NCI-H226 (cell line): ENCODE measurements at places on chromosomes 4 and X.

- DNase-seq = no peak
Observed at GRCh38 chr4:150012851-150013360, 65.3 kb upstream of the DCLK2 start.

GRCh38 chrX:1717373-1717772, 102.5 kb downstream of the ASMT start:
- no peak for DNase-seq

- DNase-seq = no peak
Observed at GRCh38 chrX:155993421-155993820, 4.1 kb upstream of the IL9R start.

GRCh38 chr4:54784161-54784671, 126.5 kb downstream of the KIT start:
- no peak for DNase-seq

GRCh38 chr4:150828159-150828558, 186.9 kb downstream of the LRBA start:
- no peak for DNase-seq

DNA sequence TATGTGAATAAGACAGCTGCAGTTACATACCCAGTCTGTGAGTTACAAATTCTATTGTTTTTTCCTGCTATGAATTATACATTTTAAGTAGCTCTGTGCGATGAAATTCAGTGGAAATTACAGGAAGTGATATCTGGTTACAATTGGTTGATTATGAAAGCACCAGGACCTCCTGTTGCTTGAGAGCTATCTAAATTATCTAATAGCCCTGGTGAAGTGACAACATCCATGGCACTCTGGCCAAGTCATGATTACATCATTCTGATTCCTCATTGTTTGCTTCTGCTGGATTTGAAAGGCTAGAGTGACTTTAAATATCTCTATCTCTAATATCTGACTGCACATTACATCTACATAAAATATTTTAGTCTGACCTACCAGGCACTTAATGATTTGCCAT, 515.0 kb downstream of the CFAP47 start:
- DNase-seq = no peak

- DNase-seq = no peak
Observed at GRCh38 chr4:3196670-3197359, 52.1 kb upstream of the MSANTD1 start.

- peak; percentile 89 for DNase-seq
Observed at GRCh38 chr4:40621592-40622512, 7.8 kb downstream of the RBM47 start.

GRCh38 chrX:40625294-40625693, 2.1 kb downstream of the MPC1L start:
- DNase-seq = no peak

DNA sequence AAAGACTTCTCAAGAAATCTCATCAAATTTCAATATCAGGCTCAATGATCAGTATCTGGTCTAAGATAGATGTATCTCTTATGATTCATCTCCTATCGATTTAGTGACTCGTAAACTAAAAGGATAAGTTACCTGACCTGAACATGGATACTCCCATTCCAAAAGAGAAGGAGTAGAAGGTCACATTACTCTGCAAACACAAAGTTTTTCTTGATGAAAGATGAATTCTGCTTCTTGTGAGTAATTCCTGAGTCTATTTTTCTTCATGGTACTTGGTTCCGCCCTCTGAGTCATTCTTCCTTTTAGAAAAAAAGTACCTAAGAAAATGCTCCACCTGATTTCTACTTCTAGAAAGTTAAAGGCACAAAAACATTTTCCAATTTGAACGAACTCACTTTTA, 223.1 kb upstream of the SLIT2 start:
- DNase-seq = peak; percentile 32

GRCh38 chr4:43014256-43014655, 121.7 kb downstream of the GRXCR1 start:
- no peak for DNase-seq

DNA sequence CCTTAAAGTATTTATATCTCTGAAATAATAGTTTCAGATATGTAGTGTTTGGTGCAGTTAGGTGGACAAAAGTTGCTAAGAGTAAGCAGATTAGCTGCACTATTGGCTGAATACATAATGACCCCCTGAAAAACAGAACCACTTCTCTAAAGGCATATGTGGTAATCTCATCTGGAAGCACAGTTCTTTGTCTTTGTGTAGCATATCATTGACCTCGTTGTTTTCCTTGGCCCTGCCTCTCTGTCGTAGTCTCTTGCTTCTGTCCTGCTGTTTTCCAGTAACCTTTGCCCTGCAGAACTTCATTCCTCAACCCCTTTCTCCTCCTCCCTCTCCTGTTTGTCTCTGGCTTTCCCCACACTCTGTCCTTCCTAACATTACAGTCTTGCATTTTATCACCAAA, 41.4 kb downstream of the JADE3 start:
- DNase-seq = no peak

GRCh38 chr4:152691761-152692160, 12.0 kb upstream of the TMEM154 start:
- DNase-seq = no peak

- DNase-seq = no peak
Observed at GRCh38 chrX:19772096-19772821, 115.1 kb downstream of the SH3KBP1 start.

GRCh38 chr4:135921081-135921480, 1611.2 kb downstream of the PCDH18 start:
- no peak for DNase-seq

DNA sequence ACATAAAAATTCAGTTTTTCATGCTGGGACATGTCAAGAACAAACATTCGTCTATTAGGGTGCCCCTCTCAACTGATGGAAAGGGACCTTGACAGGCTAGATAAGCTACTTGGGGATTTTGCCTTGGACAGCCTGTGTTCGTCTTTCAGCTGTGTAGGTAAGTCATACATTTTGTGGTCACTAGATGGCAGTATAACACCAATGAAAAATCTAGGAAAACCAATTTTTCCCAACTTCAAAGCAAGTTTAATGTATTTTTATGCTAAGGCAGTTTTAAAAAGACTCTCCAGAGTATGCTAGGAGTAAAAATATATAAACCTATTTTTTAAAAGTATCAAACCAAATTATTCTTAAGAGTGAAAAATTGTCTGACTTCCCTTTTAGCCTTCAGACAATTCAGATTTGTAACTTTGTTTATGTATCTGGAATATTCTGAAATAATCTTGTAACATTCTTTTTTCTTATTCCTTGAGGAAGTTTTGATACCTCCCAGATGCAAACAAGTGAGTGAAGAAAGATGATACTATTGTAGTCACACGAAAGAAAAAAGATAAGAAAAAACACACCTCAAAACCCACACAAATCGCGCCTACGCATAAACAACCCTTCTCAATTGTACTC, 158.3 kb downstream of the CPE start:
- peak; percentile 9 for DNase-seq

- peak; percentile 33 for DNase-seq
Observed at GRCh38 chr4:4386736-4387392, at the start of gene NSG1. Gene NSG1, plus strand, starts transcription at chr4:4387102. Its CDS starts 528 bp downstream, at chr4:4387630.

DNA sequence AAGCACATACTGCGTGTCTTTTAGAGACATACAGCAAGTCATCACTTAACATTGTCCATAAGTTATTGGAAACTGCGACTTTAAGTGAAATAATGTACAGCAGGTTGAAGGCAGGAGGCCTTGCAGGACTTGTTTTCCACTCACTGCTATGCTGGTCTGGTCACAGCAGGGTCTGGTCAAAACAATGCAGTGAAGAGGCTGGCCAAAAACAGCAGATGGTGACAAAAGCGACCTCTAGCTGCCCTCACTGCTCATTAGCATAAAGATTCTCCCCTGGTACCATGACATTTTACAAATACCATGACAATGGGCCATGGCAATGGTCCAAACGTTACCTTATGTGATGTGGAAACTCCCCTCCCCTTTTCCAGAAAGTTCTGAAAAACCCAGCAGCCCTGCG, 1283.6 kb downstream of the FSTL5 start:
- no peak for DNase-seq

- DNase-seq = no peak
Observed at GRCh38 chr4:121127100-121127499, 37.0 kb downstream of the TNIP3 start.

DNA sequence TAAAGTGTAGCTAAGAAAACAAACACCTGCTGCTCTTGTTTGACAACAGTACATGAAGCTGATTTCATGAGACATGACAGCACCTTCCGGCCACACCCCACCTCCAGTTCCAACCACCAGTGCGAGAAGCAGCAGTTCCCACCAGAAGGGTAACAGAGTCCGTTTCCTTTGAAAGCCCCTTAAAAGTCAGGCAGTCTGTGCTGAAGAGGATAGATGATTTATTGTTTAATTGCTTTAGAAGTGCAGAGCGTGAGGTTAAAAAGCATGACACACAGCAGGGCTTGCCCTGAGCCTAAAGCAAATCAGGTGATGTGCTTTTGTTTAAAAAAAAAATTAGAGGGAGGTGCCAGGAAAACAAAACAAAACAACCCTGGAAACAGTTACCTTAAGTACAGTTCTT, 82.6 kb downstream of the HADH start:
- DNase-seq = no peak

DNA sequence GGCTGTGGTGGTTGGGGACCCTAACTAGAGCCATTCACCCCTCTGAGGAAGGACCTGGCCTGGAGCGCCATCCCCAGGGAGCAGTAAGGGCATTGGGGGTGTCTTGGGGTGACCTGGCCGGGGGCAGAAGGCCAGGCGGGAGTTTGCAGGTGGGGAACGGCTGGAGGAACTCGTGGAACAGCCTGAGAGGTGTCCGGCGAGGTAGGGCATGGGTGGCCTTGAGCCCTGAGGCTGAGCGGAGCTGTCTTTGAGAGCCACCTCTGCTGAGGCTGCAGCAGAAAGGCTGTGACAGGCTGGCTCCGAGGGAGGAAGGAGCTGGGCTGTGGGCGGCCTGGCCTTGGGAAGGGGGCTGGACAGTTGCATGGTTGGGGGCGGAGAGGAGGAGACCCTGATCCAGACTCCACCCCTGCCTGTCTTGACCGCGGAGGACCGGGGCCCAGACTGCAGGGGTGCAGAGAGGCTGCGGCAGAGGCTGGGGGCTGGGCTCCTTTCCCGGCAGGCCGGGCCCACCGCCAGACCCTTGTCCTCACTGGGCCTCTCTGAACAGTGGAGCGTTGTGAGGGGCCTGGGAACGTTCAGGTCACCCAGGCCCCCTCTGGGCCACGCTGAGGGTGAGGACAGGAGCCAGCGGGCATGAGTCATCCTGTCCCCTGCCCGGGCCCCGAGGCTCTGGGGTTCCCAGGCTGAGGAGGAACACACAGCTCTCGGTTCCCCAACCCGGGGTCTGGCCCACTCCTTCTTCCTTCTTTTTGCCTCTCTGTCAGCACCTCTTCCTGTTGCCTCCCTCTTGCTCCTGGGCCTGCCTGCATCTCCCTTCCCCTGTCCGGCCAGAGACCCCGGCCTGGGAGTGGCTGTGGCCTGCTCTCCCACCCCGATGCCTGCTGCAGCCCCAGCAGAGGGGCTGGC, 8.1 kb downstream of the SH3BP2 start:
- DNase-seq = no peak

- no peak for DNase-seq
Observed at GRCh38 chr4:139828966-139829664, 163.5 kb downstream of the MGST2 start.

DNA sequence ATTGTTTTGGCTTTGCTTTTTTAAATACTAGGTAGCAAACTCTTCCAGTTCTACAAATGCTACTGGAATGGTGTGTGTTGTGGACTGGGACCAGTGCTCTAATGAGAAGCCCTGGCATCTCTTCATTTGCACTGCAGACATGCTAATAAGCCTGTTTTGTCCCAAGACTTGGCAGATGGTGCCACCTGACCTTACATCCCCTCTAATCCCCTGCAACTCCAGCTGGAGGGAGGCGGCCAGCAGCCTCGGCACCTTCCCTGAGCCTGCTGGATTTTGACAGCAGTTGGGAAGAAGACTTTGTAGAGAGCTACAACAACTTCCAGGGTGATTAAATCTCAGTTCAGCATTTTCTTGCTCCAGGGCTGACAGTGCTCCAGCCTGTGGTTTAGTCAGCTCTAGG, 200.0 kb downstream of the DCLK2 start:
- no peak for DNase-seq

DNA sequence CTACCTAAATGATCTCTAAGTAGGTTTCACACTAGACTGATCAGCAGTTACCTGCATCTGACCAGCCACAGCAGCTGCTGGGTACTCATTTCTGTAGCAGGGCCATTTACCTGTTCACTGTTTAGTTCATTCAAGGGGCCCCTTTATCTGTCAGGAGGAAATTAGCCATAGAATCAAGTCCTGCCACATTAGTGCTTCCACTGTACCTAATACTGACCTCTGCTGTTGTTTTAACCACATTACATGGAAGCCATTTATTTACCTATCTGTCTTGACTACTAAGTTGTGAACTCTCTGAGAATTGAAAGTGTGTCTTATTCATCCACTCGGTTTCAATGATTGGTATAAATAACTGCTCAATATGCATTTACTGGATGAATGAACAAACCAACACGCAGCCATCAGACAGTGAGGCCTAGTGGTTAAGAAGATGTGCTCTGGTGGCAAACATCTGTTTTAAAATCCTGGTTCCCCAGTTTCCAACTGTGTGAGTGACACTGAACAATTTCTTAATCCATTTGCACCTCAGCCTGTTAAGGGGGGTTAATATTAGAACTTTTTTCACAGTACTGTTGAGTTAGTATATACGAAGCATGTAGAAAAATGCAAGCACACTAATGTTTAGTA, 30.0 kb upstream of the ANXA5 start:
- DNase-seq = peak; percentile 50

GRCh38 chr4:186724058-186724863, 605 bp upstream of the FAT1 start:
- no peak for DNase-seq

DNA sequence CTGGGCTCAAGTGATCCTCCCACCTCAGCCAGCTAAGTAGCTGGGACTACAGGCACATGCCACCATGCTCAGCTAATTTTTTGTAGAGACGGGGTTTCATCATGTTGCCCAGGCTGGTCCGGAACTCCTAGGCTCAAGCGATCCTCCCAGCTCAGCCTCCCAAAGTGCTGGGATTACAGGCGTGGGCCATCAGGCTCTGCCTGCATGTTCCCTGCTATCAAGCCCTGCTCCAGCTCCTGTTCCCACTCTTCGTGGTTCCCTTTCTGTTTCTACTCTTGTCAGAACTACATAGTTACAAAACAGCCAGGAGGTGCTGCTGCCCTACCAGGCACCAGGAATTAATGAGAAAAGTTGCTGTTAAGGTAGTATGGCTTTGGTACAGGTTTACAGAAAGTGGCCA, 8.7 kb downstream of the TIMP1 start:
- no peak for DNase-seq

DNA sequence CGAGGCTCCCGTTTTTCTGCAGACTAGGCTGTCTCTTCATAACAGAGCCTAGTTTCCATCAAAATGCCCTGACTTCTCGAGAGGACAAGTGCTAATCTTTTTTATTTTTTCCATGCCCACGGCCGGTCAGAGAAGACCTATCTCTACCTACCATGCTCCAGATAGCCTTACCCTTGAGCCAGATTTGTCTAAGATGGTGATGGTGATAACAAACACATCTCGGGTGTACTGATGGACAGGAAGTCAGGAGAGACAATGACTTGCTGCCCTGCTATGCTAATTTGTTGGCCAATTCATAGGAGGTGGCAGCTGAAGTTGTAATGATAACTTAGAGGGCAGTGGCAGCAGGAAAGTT, 42.2 kb upstream of the NKRF start:
- no peak for DNase-seq

- DNase-seq = no peak
Observed at GRCh38 chr4:183164963-183165362, 65.9 kb downstream of the WWC2 start.

GRCh38 chr4:100356172-100356571, 161.7 kb downstream of the EMCN start:
- peak; percentile 26 for DNase-seq
